Calu3 (cell line): ENCODE measurements at places on chromosomes 5 and 9. TPM values are rescaled to one million over a fixed set of nuclear protein-coding genes. Genes with fewer than 3 reads are reported as not detected.

Gene C5orf58
- total RNA-seq, result not detected in 2 replicates

Gene LCP2
- total RNA-seq, result not detected in 2 replicates

Gene PCDHB14
- 5.7 and 6.3 TPM in 2 replicates for total RNA-seq

Gene C9
- total RNA-seq, result not detected in 2 replicates

Gene DBH
- not detected in 2 replicates for total RNA-seq

Gene SHOC1
- total RNA-seq, result not detected in 2 replicates

Gene F2R
- total RNA-seq, result 13.6 and 14.4 TPM in 2 replicates

Gene SELENOP
- total RNA-seq, result 2.0 and 4.9 TPM in 2 replicates

Gene REXO4
- total RNA-seq, result 23.4 and 25.8 TPM in 2 replicates

Gene CACNA1B
- total RNA-seq, result not detected in 2 replicates

Gene APBA1
- 4.4 and 6.7 TPM in 2 replicates for total RNA-seq

Gene PCDHGA12
- total RNA-seq, result 2.1 and 2.9 TPM in 2 replicates

Gene PCDHA10
- 0.78 and 0.91 TPM in 2 replicates for total RNA-seq

Gene ENDOG
- 15.2 and 17.5 TPM in 2 replicates for total RNA-seq

Gene SLC25A2
- total RNA-seq, result 0.26 and 0.27 TPM in 2 replicates

Gene FOXD4L6
- 0.28 TPM in 1 of 2 replicates, not detected in the other for total RNA-seq

Gene NAIF1
- total RNA-seq, result 6.7 and 9.0 TPM in 2 replicates

Gene CA9
- 0.64 and 0.76 TPM in 2 replicates for total RNA-seq

Gene HTR4
- total RNA-seq, result not detected in 2 replicates

Gene GRM6
- total RNA-seq, result not detected in 2 replicates

Gene UBE2D2
- 179 and 187 TPM in 2 replicates for total RNA-seq

Gene GLT6D1
- not detected in 2 replicates for total RNA-seq

Gene RASEF
- 38.8 and 47.7 TPM in 2 replicates for total RNA-seq

Gene CARTPT
- not detected in 2 replicates for total RNA-seq

Gene HAPLN1
- not detected in 2 replicates for total RNA-seq

Gene FAM153A
- total RNA-seq, result 4.3 and 8.4 TPM in 2 replicates

Gene ZNF474
- total RNA-seq, result 0.29 and 0.73 TPM in 2 replicates

Gene PTGES
- total RNA-seq, result 6.3 and 7.4 TPM in 2 replicates

Gene DOLPP1
- 14.4 and 16.1 TPM in 2 replicates for total RNA-seq

Gene SCGB3A2
- total RNA-seq, result not detected in 2 replicates

Gene ZFP2
- 0.33 and 0.34 TPM in 2 replicates for total RNA-seq
